ENCODE measurements at places on chromosomes 6 and 20.

DNA sequence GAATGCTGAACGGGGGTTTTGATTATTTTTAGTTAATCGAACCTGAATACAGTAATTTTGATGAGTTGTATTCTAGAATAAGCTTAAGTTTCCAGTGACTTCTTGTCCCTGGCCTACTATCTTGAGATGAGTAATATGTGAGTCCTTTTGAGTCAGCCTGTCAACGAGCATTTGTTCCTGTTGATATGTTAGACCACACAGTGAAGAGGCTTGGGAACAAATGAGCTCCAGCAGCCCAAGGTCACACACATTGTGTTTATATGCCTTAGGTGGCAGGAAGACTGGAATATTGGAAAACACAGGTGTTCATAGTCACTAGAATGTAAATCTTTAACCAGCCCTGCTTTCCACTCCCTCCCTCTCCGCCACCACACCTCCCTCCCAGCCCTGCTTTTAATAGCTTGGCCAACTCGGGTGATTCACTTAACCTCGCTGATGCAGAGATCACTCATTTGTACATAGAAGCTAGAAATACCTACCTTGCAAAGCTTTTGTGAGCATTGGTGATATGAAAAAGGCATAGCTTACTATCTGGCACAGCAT, 9.1 kb downstream of the SMPDL3A start:
- no peak for DNase-seq

GRCh38 chr6:12060780-12061609, 48.9 kb downstream of the HIVEP1 start:
- peak; percentile 56 for DNase-seq

DNA sequence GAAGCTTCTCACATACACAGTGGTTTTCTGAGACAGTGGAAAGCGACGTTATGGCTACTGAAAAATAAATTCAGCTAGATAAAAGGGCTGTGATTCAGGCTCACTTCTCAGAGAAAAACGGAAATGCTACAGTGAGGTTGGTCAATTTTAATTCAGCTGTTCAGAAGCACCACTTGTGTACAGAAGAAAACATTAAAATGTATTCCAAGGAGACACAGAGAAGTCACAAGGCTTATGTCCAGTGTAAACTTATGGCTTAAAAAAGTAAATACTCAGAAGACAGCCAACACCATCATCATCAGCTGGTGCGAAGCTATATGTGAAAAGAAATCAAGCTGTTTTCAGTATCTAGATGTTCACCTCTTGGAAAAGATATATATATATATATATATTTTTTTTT, 68.6 kb downstream of the ABHD12 start:
- DNase-seq: no peak

- DNase-seq: peak; percentile 29
Observed at GRCh38 chr6:37566111-37566949, 66.6 kb upstream of the CCDC167 start.

DNA sequence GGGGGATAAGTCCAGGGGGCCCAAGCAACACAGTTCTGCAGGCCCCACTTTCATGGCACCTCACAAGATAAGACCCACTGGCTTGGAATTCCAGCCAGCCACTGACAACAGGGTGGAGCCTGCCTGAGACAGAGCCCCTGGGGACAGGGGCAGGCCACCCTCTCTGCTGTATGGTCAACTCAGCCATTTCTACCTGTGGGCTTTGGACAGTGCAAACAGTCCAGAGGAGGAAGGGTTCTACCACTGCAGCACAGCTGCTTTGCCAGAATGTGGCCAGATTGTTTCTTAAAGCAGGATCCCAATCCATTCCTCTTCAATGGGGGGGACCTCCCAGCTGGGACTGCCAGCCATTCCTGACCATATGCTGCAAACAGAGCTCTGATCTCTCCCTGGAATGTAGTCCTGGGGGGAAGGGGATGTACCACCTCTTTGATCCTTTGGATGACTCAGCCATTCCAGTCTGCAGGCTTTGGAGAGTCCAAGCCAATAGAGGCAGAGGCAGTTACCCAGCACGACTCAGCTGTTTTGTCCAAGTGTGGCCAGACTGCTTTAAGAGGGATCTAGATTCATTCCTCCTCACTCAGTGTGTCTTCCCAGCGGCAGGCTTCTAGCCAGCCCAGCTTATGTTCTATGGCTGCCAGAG, 842.2 kb downstream of the EPHA7 start:
- no peak for DNase-seq

DNA sequence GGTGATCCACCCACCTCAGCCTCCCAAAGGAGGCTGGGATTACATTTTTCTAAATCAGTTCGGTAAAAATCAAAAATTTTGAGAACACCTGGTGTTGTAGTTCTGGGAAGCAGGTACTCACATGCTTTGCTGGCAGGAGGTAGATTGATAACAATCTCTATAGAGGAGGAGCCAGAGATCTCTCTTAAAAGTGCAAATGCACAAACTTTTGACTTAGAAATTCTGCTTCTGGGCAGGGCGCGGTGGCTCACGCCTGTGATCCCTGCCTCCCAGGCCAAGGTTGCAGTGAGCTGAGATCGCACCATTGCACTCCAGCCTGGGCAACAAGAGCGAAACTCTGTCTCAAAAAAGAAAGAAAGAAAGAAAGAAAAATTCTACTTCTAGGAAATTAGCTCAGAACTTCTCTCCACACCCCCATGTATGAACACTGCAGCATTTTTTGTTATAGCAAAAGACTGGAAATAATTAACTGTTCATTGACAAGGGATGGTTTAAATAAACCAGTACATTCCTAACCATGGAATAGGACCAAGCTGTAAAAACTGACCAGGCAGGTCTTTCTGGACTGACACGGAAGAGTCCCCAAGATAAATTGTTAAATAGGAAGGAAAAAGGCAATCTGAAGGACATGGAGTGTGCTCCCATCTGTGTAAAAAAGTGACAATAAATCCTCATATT, 14.4 kb upstream of the TRIB3 start:
- no peak for DNase-seq

GRCh38 chr6:45625191-45625664, 247.5 kb upstream of the SUPT3H start:
- peak; percentile 17 for DNase-seq

DNA sequence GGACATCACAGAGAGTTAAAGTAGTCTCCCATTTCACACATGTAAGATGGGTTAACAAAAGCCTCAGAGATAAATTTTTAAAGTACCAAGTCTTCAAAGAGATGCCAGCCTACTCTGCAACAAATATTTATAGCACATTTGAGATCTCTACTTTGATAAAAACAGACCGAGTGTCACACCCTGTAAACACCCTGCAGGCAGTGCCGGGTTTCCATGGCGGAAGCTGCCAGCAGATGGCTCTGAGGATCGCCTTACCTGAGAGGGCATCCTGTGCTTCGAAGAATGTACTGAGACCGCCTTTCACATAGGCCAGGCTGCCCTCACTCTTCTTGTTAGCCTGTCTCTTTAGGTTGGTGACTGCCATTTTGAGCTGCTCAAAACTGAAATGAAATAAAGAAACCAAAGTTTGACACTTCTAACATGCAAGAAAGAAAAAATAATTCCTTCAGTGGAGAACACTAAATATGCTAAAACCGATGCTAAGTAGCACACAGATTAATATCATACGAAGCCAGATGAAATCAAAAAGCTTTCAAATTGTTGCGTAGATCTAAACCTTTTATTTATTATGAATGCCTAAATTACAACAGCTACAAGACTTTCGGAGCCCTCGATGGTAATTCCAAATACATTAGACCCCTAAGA, 39.3 kb downstream of the HUS1B start:
- DNase-seq: no peak

- DNase-seq: no peak
Observed at GRCh38 chr6:170445971-170446370, 107.1 kb downstream of the PSMB1 start.

DNA sequence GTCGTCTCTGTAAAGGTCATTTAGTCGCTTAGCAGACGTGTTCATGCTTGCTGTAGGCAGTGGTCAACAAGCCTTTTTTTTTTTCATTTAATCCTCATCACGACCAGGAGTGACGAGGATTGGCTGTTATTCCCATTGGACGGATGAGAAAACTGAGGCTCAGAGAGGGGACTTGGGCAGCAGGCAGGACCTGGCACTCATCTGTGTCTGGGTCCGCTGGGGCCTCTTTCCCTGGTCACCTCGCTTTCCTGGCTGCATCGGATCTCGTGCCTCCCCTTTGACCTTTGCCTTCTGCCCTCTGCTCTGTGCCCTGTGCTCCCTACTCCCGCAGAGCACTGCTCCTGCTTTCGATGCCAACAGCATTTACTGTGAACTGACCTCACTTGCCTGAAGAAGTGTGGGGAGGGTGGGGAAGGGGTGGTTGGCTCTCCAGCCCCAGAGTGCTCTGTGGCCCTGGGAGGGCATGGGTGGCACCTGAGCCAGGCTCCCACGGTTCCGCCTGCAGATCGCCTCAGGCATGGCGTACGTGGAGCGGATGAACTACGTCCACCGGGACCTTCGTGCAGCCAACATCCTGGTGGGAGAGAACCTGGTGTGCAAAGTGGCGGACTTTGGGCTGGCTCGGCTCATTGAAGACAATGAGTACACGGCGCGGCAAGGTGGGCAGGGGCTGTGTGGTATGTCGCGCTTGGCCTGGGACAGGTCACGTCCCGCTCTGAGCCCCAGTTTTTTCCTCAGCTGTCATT, 56.2 kb downstream of the SRC start:
- no peak for DNase-seq

- DNase-seq: no peak
Observed at GRCh38 chr6:89997456-89998445, 103.5 kb downstream of the GJA10 start.

GRCh38 chr6:23650676-23651075, 475.3 kb upstream of the NRSN1 start:
- DNase-seq: no peak

Data from stimulated activated CD8-positive, alpha-beta memory T cell treated with anti-CD3 and anti-CD28 coated beads, Interleukin-7, amount 100 ng/mL, for 48 hours (primary cell).